Chondrocyte (in vitro differentiated cells): ENCODE measurements at places on chromosomes 13 and 19. TPM values are rescaled to one million over a fixed set of nuclear protein-coding genes. Genes with fewer than 3 reads are reported as not detected.

- H3K27me3 ChIP-seq, result no peaks in the 10 kb centered on the region
These were observed 68.1 kb upstream of the PCDH8 start for GRCh38 chr13:52916486-52916990.

- H3K4me3 ChIP-seq, result no peak overlapping the region
- DNase-seq, result no peak
- no peaks in the 10 kb centered on the region for H3K4me1 ChIP-seq
- no peak overlapping the region for H3K27ac ChIP-seq
- H3K27me3 ChIP-seq, result peaks cover 2% of the 10 kb centered on the region
These were observed 54.9 kb upstream of the ATP12A start for GRCh38 chr13:24625331-24625731.

- H3K4me3 ChIP-seq, result no peak overlapping the region
- H3K4me1 ChIP-seq, result peaks cover 51% of the 10 kb centered on the region
- peak overlapping the region; percentile 41 for H3K27ac ChIP-seq
- no peaks in the 10 kb centered on the region for H3K27me3 ChIP-seq
- no peaks in the 10 kb centered on the region for H3K36me3 ChIP-seq
These were observed 53.6 kb downstream of the GADD45B start for GRCh38 chr19:2529473-2529918.

GRCh38 chr13:101390461-101390860 is 25.8 kb downstream of the NALCN start:
- peak overlapping the region; percentile 96 for H3K27ac ChIP-seq
- peaks cover 60% of the 10 kb centered on the region for H3K4me1 ChIP-seq
- no peak for DNase-seq
- no peaks in the 10 kb centered on the region for H3K27me3 ChIP-seq

- DNase-seq, result no peak
- no peak overlapping the region for H3K4me3 ChIP-seq
- peaks cover 28% of the 10 kb centered on the region for H3K27me3 ChIP-seq
- H3K27ac ChIP-seq, result no peak overlapping the region
These were observed 605 bp downstream of the LRG1 start for GRCh38 chr19:4539169-4539692.

DNA sequence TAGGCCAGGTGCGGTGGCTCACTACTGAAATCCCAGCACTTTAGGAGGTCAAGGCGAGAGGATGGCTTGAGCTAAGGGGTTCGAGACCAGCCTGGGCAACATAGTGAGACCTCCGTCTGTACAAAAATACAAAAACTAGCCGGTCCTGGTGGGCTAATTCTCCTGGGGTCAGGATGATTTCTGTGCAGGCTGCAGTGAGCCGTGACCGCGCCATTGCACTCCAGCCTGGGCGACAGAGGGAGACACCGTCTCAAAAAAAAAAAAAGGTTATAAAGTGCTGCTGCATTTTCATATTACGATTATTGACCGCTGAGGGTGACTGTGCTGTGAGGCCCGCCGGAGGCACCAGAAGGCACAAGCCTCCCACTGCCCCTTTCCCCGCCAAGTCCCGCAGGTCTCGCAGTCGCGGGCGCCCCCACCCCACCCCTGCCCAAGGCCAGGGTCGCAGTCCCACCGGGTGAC is 477 bp upstream of the PLEKHF1 start:
- DNase-seq, result no peak
- H3K36me3 ChIP-seq, result peaks cover 3% of the 10 kb centered on the region
- peaks cover 72% of the 10 kb centered on the region for H3K4me1 ChIP-seq
- no peaks in the 10 kb centered on the region for H3K27me3 ChIP-seq

GRCh38 chr19:34667349-34668076 is 9.4 kb downstream of the SCGB2B2 start:
- peaks cover 3% of the 10 kb centered on the region for H3K4me1 ChIP-seq
- H3K36me3 ChIP-seq, result no peaks in the 10 kb centered on the region
- H3K27ac ChIP-seq, result no peak overlapping the region
- DNase-seq, result no peak

DNA sequence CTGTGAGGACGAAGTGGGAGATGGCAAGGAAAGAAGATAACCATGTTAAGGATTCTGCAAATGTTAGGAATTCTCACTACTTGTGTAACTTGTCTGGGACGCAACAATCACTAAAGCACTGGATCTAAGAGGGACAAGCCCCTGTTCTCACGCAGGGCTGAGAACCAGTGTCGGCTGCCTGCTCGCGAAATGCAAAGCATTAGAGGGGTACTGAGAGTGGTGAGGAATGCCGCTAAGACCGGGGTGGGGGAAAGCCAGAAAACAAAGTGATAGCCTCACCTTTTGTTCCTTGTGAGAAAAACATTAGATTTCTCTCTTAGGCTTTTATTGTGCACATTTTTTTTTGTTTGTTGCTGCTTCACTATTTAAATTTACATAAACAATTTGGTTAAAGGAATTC is 241.9 kb downstream of the ABCC4 start:
- no peak overlapping the region for H3K4me3 ChIP-seq
- no peak overlapping the region for H3K27ac ChIP-seq
- no peak for DNase-seq
- H3K36me3 ChIP-seq, result peaks cover 7% of the 10 kb centered on the region
- H3K27me3 ChIP-seq, result no peaks in the 10 kb centered on the region

DNA sequence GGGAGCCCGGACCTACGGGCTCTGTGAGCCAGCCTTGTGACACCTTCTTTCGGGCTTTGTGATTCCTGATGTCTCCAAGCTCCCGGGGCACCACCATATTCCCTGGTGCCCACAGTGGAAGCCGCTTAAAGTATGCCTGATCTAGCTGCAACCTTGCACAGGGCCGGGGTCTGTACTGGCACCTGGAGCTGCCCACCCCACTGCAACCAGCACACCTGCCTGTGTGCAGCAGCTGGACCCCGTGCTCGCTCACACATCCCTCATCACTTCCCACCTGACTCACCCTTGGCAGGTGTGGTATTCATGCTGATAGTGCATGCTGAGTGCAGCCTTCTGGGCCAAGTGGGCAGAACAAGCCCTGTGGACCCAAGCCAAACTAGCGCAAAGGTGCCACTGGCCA is 1981.1 kb upstream of the PCDH20 start:
- no peaks in the 10 kb centered on the region for H3K36me3 ChIP-seq
- no peak for DNase-seq
- no peak overlapping the region for H3K27ac ChIP-seq

DNA sequence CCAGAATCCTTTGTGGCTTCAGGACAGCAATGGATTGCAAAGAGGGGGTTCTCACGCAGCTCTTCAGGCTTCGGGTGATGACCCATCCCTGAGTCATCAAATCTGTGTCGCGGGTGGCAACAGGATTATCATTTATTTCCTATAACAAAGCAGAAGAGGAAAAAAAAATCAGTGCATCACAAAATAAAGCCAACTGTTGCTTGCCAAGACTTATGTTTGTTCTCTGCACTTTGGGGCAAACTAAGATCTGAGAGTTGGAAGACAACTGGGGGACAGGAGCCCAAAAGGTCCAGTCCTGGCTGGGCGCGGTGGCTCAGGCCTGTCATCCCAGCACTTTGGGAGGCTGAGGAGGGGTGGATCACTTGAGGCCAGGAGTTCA is 6.4 kb downstream of the GNA15 start:
- peaks cover 4% of the 10 kb centered on the region for H3K36me3 ChIP-seq
- DNase-seq, result no peak
- peak overlapping the region; percentile 45 for H3K27ac ChIP-seq
- H3K27me3 ChIP-seq, result no peaks in the 10 kb centered on the region

DNA sequence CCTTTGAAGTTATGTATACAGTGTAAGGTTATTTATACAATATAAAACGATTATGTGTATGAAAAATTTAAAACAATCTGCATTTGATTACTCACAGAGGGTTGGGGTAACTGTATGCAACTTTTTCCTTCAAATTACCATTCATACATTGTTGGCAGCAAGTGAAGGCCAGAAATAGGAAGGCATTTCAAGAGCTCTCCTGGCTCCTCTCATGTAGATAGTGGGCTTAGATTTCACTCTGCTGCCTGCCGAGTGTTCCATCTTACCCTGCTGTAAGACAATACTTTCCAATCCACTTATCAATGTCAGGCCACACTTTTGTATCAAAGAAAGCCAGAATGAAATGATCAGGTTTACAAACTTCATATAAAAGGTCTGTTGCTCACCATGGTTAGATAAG is 245.2 kb downstream of the DNAJC15 start:
- H3K4me1 ChIP-seq, result peaks cover 34% of the 10 kb centered on the region
- no peaks in the 10 kb centered on the region for H3K27me3 ChIP-seq
- peak overlapping the region; percentile 64 for H3K27ac ChIP-seq
- H3K4me3 ChIP-seq, result no peak overlapping the region
- no peak for DNase-seq
- no peaks in the 10 kb centered on the region for H3K36me3 ChIP-seq

DNA sequence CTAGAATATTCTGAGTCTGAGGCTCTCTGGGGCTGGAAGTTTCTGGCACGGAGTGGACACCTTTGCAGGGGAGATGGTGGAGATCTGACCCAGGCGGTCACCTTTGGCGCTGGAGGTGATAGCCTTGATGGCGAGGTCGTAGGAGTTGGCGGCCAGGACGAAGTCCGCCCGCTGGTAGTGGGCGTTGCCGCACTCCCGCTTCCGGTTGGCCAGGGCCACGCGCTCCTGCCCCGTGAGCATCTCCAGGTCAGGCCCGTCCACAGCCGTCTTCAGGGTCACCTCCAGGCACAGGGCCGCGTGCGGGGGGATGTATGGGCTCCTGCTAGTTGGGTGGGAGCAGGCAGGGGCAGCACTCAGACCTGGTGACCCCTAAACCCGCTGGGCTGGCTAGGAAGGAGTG is 5.3 kb downstream of the FKBP8 start:
- H3K4me3 ChIP-seq, result no peak overlapping the region
- no peak overlapping the region for H3K27ac ChIP-seq
- peaks cover 10% of the 10 kb centered on the region for H3K4me1 ChIP-seq
- DNase-seq, result no peak
- H3K36me3 ChIP-seq, result peaks cover 13% of the 10 kb centered on the region

- DNase-seq, result no peak
- H3K27me3 ChIP-seq, result no peaks in the 10 kb centered on the region
- H3K4me3 ChIP-seq, result no peak overlapping the region
- H3K36me3 ChIP-seq, result no peaks in the 10 kb centered on the region
- no peak overlapping the region for H3K27ac ChIP-seq
- H3K4me1 ChIP-seq, result peaks cover 12% of the 10 kb centered on the region
These were observed 159.7 kb upstream of the TSC22D1 start for GRCh38 chr13:44735806-44736205.

- peaks cover 5% of the 10 kb centered on the region for H3K36me3 ChIP-seq
- no peaks in the 10 kb centered on the region for H3K27me3 ChIP-seq
- H3K4me1 ChIP-seq, result peaks cover 10% of the 10 kb centered on the region
- peak overlapping the region; percentile 18 for H3K27ac ChIP-seq
These were observed 40.5 kb upstream of the KLF5 start for GRCh38 chr13:73018336-73018735.

- DNase-seq, result peak; percentile 87
- H3K27ac ChIP-seq, result peak overlapping the region; percentile 73
- no peaks in the 10 kb centered on the region for H3K36me3 ChIP-seq
- H3K4me1 ChIP-seq, result peaks cover 21% of the 10 kb centered on the region
- no peaks in the 10 kb centered on the region for H3K27me3 ChIP-seq
These were observed 1.2 kb upstream of the KLF16 start for GRCh38 chr19:1864480-1865171.

DNA sequence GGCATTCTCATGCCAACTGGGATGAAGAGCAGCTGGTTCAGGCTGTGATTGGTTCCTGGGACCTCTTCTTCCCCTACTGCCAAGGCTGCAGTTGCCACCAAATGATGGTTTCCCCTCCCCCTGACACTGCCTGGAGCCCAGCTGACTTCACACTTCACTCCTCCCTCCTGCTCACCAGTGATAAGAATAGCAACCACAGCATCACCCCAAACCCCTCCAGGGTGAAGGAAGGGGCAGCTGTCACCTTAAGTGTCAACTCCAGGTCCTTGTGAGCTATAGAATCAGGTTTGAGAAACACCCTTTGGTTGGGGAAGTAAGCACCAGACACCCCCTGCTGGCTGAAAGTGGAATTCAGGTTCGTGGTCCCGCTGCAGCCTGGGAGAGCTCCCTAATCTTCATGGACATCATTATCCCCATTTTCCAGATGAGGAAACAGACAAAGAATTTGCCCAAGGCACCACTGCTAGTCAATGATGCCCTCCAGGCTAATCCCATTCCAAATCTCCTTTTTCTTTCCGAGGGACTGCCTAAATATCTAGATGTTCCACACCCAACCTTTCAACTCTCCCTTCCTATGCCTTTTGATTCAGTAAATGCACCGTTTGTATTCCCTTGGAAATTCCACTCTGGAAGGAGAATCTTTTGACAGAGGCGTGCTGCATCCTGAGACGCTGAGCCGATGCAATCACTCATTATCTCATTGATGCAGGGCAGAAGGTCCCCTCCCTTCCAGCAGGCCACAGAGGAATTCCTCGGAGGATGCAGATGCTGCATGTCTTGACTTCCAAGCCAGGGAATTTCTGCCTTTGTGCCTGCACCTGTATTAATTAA is 50.6 kb upstream of the UQCRFS1 start:
- DNase-seq, result no peak
- H3K4me1 ChIP-seq, result no peaks in the 10 kb centered on the region
- no peak overlapping the region for H3K27ac ChIP-seq

DNA sequence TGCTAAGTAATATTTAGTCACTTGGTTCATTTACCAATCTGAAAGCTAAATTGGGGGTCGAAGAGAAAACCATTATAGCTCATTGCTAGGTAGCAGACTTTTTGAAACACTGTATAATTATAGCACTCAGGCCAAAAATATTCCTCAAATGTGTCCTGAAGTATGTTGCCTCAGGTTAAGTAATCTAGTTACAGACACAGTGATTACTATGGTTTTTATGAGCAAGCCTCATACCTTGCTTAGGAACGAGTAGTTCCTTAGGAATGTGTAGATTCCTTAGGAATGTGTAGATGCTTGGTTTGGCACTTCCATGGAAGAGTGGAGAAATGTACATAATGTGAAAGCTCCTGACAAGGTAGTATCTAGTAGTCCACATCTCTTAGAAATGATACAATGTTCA is 387.5 kb downstream of the LMO7 start:
- H3K4me3 ChIP-seq, result no peak overlapping the region
- no peak for DNase-seq
- H3K27me3 ChIP-seq, result no peaks in the 10 kb centered on the region
- H3K36me3 ChIP-seq, result peaks cover 6% of the 10 kb centered on the region
- peak overlapping the region; percentile 0 for H3K27ac ChIP-seq

- no peak overlapping the region for H3K4me3 ChIP-seq
- H3K27me3 ChIP-seq, result no peaks in the 10 kb centered on the region
- peaks cover 30% of the 10 kb centered on the region for H3K4me1 ChIP-seq
- H3K27ac ChIP-seq, result no peak overlapping the region
- peaks cover 3% of the 10 kb centered on the region for H3K36me3 ChIP-seq
- no peak for DNase-seq
These were observed 447.9 kb downstream of the DCT start for GRCh38 chr13:94031609-94032008.

ZNF134 gene
- total RNA-seq, result 16.9 to 19.8 TPM (median 19.3 TPM) in 3 replicates

KIRREL2 gene
- total RNA-seq, result 0.22 TPM in 1 of 3 replicates, not detected in the others

OSCAR gene
- 0.21 to 0.48 TPM (median 0.37 TPM) in 3 replicates for total RNA-seq

PINLYP gene
- total RNA-seq, result 0.51 to 2.3 TPM (median 1.6 TPM) in 3 replicates

ZNF534 gene
- total RNA-seq, result not detected in 3 replicates

MEDAG gene
- total RNA-seq, result 2.8 to 21.0 TPM (median 19.0 TPM) in 3 replicates

HIPK4 gene
- 0.20 to 0.53 TPM (median 0.46 TPM) in 3 replicates for total RNA-seq

ZNF568 gene
- 6.9 to 11.4 TPM (median 7.6 TPM) in 3 replicates for total RNA-seq

MYO16 gene
- total RNA-seq, result 0.05 to 0.15 TPM (median 0.12 TPM) in 3 replicates

SIGLEC7 gene
- total RNA-seq, result not detected in 3 replicates

LATS2 gene
- total RNA-seq, result 58.1 to 104 TPM (median 100 TPM) in 3 replicates

SPACA7 gene
- not detected in 3 replicates for total RNA-seq
